ENCODE measurements at places on chromosomes 16 and 17.
A peak's percentile ranks its signal among the peaks of the same experiment; 100 is the strongest.

DNA sequence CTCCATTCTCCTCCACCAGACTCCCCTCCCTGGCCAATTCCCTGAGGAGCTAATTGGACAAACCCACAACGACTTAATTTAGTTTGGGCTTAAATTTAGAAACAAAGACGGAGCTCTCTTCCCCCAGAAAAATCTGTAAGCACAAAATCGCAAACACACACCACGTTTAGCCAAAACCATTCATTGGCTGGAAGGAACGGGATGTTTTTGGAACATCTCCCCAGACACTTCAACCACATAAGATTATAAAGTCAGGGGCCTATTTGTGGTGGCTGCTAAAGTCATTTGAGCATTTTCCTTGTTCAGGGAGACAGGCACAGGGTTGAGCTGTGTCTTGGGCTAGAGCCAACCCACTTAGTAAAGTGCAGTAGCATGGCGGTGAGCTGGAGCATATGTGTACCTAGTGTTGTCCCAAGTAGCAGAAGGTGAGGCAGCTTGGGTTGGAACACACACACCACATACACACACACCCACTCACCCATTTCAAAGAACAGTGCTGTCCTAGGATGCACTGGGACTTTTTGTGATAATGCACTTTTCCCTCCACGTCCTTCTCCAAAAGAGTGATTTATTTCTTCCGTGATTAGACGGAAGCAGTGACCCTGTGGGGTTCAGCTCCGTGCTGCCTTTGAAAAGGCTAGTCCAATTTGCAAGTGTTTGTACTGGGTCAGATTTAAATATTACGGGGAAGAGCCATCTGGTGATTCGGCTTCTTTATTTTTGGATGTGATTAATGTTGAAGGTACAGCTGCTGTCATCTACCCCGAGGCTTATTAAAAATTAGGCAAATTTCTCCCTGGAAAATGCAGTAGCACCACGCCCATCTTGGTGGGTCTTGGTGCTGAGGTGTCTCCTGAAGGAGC, 32.2 kb downstream of the ELAC2 start:
- no peak for DNase-seq

GRCh38 chr17:33560165-33560564, 267.1 kb upstream of the ASIC2 start:
- no peak for DNase-seq

DNA sequence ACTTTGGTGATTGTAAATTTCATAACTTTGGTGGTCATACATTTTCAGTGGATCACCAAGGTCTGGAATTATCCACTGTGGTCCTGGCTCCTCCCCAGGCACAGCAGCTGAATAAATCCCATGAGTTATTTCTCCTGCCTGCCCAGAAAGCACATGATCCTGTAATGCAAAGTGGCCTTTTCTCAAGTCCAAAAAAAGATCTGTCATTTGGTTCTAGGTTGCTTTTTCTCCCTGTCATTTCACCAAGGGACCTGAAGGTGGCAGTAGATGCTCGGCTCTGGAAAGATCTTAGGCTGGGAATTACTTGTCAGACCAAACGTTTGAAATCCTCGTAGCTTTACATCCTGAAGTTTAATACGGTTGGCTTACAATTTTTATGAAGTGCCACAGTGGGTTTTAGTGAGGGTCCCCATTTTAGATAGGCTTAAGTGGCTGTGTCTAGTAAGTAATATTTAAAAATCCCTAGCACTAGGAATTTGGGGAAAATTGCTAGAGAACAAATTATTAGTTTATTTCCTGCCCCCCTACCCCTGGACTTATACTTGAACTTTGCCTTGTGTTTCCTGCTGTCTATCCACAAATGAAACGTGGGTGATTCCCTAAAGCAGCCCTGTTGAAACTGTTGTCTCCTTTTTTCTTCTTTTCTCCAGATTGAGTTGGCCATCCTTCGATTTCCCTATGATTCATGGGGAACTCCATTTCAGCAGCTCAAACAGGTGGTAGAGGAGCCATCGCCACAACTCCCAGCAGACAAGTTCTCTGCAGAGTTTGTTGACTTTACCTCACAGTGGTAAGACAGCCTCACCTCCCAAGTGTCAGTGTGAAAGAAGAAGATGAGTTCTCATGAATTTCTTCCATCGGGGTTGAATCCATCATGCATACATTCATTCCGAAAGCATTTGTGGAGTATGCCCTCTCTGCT, 111.7 kb downstream of the MAP2K6 start:
- peak; percentile 40 for DNase-seq

GRCh38 chr16:58820411-58820810, 86.3 kb upstream of the GOT2 start:
- DNase-seq = no peak

- DNase-seq = no peak
Observed at GRCh38 chr16:17382514-17382913, 88.2 kb downstream of the XYLT1 start.

- no peak for DNase-seq
Observed at GRCh38 chr16:87834005-87834667, 35.2 kb downstream of the SLC7A5 start.

DNA sequence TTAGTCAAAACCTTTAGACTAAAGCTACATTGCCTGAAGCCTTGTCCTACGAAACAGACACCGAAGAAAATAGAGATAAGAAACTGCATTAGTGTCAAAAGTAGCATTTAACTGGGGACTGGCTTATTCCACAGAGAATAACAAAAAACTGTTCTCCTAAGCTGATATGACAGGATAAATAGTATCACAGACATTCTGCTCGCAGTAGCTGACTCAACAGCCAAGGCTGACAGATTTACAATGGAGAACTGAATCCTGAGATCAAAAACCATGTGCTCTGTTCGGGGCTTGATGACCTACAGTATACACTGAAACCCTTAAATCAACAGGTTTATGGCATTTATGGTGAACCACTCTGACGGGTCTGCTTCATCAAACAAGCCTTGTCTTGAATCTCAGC, 25.5 kb downstream of the ADAMTS18 start:
- no peak for DNase-seq
